Cortex of kidney (tissue), 1 donor: ENCODE measurements at places on chromosomes 2 and 18.

DNA sequence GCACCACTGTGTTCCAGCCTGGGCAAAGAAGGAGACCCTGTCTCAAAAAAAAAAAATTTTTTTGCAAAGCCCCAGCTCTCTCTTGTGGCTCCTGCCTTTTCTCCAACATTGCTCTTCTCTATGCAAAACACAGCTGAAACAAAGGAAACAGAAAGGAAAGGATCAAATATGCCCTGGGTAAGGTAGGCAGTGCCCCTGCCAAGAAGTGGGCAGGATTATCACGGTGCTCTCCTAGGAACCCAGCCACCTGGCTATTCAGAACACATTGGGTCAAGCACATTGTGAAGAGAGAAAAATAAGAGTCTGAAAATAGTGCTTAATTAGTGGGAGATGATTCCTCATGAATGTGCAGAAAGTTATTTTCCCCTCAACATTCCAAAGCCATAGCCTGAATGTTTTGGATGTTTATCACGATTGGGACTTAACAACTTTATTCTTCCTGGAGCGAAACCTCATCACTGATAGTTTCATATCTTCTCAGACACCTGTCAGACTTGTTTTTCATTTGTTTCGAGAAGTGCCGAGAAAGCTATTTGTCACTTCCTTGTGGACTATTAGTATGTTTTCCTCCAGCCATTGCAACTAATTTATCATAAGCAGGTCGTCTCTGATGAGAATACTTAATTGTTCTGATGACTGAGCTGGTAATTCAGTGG lies 42.7 kb upstream of the RPL31 start:
- no peak for DNase-seq

DNA sequence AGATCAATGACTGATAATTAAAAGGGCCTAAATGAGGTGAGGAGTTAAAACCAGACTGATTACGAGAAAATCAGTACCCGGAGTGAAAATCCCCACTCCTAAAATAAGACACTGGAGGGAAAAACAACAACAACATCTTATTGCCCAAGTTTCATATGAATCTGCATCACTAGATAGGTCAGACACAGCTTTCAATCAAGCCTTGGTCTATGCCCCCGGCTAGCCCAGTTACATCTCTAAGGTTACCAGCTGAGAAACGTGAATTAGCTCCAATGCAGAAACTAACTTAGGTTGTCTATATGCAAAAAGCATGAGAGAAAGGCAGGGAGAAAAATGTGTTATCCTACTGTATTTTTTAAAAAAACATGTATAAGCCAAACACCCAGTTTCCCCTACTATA lies 53.7 kb downstream of the ROCK2 start:
- DNase-seq, result no peak

DNA sequence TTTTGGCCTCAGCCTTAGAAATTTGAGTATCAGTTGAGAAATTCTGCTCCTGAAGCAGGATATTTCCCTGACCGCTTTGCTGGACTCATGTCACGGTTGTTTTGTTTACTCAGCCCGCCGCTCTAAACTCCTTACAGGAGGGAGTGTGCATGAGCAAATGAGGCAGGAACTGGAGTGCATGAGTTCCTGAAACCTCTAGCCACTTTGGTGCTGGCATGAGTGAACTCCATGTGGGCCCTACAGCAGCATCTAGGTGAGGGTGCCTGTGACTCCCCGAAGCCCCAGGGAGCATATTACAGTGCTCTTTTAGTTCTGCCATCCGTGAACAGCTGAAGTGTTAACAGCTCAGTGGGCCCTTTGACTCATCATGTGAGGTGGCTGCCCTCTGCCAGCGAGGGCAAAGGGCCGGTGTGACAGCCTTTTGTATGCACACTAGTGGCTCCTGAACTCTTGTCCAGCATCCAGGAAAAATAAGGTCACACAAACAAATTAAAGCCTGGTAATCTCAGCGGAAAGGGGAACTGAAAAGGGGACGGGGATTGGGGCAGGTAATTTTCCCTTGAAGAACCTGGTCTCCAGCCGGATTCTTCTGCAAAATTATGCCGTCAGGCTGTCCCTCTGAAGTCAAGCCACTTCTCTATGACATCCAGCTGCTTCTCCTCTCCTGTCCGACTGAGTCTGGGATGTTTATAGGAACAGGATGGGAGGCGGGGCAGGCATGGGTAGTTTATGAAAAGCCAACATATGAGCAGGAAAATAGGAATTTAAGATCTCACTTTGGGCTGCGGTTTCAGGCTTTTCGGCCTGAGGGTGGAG lies 1668.7 kb downstream of the SUCLG1 start:
- DNase-seq, result no peak

DNA sequence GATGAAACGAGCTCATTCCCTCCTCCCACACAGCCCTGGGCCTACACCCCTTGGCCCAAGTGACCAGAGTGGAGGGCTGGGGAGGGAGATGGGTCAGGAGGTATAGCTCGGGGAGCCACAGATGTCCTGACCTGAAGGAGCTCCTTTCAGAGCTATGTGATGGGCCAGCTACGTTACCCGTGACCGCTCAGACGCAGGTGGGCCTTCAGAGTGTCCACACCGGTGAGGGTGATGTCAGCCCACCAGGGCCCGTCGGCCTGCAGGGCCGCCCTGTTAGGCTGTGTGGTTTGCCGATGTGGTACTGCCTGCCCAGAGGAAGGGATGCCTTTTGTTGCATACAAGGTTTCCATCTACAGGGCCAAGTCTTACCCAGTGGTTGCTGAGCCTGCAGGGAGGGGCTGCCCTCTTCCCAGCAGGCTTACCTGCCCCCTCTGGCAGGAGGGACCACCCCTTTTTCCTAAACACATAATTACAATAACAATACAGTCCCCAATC lies 41.8 kb upstream of the FOSL2 start:
- no peak for DNase-seq

DNA sequence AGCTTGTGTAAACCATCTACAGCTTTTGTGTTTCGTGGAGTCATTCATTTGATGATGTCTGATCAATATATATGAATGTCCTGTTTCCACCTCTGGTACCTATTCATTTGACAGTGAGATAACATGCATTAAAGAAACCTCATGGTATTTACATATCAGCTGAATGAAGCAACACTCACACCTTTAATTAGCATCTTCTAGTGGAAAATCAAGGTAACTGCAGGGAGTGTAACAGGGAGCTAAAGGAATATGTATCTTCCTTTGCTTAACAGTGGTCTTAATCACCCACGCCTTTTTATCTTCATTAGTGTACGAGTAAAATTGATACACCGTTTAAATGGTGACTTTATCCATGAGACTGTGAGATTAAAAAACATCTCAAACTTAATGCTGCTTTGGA lies 15.6 kb downstream of the SLC39A10 start:
- no peak for DNase-seq

GRCh38 chr2:115650827-115651226 lies 1208.4 kb downstream of the DPP10 start:
- no peak for DNase-seq

- no peak for DNase-seq
Observed at GRCh38 chr2:224025874-224026273, 13.2 kb downstream of the SERPINE2 start.

DNA sequence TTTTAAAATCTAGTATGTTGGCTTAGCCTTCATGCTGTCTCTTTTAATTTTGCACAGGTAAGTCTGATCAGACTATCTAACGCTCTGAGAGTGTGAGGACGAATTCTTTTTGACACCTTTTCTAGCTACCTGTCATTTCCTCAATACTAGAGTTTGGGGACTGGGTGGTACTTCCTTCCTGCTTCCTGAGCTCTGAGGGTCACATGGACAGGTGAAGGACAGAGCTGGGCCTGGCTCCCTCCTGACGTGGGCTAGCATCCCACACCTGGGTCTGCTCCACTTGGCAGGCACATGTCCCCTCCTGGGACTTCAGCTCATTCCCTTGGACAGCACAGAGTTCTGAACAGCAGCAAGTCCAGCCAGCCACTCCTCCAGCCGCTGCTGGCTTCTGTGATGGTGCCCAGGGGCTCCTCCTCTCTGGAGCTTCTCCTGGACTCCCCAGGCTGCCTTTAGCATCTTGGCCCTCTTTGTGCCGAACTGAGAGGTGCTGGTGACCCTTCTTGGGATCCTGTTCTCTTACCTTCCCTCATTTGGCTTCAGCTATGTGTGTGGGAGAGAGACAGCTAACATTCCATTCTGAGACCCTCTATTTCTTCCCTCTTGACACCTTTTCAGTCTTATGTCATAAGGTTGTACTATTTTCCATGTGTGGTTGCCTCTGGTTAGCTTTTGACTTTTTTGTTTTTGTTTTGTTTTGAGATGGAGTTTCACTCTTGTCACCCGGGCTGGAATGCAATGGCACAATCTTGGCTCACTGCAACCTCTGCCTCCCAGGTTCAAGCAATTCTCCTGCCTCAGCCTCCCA lies 106.9 kb downstream of the B3GNT2 start:
- no peak for DNase-seq

DNA sequence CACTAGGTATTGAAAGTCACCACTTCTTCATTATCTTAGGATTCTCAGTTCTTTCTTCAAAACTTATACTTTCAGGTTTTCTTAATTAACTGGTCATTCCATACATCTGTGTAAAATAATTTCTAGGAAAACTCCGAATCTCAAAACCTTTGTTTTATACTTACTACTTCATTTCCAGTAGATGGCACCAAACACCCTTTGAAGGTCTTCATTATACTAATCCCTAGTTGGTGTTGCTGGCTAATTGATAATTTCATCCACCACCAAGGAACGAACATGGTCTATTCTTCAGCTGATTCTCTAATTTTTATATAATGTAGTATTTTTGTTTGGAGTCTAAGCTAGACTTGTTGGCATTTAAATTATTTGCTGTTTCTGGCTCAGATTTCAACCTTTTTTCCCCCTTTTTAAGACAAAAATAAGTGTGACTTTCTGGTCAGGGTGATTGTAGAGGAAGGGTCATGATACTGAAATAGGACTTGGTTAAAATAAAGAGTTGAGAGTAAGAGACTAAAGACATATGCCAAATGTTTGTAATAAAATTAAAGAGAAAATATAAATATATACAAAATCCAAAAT lies 2.8 kb upstream of the MXD1 start:
- no peak for DNase-seq

DNA sequence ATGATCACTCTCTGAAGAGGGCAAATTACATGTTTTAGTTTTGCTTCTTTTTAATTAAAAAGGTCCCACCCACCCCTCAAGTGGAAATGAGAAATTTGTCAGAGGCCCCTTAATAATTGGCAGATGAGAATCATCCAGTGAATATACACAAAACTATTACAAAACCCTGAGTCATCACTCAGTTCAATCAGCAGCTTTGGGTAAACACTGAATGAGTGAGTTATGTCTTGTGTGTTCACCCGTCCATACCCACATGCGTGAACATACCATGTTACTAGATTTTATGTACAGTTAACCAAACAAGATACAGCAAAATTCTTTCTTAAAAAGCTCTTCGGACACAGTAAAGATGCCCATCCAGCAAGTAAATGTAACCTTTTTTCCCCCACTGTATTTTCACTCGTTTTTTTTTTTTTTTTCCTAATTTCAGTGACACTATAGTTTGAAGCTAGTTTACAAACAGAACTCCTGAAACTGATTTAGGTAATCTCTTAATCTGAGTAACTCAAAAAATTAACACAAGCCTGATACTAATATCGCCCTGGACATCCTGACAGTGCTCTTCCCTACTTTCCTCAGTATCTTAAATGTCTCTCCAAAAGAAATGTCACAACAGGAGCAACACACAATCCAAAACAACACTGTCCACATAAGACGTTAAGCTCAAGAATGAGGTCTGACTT lies 1.4 kb downstream of the PSME4 start:
- DNase-seq, result no peak

- no peak for DNase-seq
Observed at GRCh38 chr2:224055101-224055500, 16.0 kb upstream of the SERPINE2 start.

DNA sequence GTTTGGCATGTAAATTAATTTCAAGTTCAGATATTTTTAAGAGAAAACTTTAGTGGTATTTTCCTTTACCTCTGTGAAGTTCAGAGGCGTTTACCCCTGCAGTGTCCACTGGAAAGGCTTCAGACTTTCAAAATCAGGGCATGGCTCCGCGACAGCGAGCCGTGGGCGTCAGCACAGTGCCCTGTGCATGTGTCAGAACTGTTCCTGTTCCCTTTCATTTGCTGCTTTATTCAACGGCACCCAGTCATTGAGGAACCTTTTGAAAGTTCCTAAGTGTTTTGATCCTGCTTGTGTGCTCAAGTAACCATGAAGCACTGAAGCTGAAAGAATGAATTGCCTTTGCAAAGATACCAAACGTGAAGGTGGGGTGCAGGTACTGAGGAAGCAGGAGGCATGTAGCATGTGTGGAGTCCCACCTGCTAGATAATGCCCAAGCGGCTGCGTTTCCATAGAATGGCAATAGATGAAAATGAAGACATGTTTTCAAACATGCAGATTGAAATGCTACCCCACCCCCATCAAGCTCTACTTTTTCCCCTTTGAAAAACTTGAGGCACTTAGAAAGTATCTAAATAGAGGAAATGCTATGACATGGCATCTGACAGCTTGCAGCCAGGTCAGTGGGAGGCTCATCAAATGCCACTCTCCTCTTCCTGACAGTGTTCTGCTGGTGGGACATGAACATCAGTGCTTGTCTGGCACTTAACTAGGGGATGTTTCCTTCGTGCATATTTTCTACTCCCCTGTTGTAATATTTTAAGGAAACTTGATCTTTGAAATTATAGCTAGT lies 148.6 kb downstream of the ZNF236 start:
- DNase-seq, result no peak

GRCh38 chr18:61173554-61173953 lies 159.7 kb upstream of the CDH20 start:
- DNase-seq, result no peak

- DNase-seq, result no peak
Observed at GRCh38 chr2:241858206-241859016, at the start of gene PDCD1. TSS of gene PDCD1 (minus strand) at chr2:241858894. CDS start at chr2:241858838, 56 bp downstream.

DNA sequence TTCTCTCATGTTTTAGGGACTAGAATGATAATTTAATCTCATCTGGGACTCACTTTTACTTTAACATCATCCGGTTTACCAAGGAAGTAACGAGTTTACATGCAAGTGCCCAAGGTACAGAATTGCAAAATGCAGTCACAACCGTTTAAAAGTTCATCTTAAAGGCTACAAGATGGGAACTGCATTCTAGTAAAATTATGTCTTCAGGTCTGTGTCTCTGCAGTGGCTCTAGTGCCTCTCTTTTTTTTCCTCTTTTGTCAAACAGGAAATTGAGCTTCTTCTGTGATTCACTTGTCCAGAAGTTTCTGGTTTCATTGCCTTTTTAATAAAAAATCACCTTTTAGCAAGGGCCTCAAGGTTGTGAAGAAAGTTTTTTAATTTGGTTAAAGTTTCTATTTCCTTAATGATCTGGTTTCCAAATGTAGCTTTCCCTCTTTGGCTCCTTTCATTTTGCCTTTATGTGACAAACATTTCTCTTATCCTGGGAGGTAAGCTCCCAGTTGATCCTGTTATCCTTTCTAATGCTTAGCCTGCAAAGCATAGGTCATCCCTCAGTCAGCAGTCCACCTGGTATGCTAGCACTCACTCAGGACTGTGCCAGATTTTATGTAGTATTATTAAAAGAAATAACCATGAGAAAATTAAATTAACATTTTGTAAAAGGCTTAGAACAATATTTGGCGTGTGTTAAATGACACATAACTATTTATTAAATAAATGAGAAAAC lies 2.4 kb downstream of the GLS start:
- DNase-seq, result no peak
